ENCODE measurements at places on chromosomes 7 and 10.

DNA sequence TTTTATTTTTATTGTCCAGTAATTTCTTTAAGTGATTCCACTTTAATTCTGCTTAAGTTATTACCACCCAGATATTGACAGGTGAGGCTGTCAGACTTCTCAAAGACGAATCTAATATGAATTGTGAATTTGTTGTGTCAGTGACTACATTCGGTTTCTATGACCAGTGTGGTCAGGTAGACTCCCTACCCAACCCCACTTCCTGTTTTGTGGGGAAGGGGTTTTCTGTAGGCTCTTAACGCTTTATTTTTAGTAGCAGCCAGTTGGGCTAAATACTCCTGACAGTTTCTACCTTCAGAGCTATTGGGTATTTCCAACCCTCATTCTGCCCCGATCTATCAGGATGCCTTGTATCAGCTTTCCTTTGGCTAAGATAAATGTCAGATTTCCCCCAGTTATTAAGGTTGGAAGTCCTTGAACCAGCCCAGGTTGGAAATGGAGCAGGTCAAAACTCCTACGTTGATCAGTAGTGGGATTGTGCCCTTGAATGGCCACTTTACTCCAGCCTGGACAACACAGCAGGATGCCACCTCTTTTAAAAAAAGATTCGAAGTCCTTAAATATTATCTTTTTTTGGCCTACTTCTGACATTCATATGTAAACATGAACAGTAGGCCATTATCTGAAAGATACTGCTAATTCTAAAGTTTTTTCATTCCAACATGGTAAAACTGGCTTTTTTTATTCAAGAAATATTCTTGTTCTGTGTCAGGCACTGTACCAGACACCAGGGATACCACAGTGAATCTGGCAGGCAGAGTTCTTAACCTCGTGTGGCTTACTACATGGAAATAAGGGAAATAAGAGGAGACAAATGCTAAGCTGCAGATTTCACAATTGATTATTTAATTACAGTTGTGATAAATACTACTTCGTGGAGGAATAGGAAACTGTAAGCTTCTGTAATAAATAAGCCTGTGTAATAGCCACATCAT lies 133.3 kb upstream of the SAMD8 start:
- DNase-seq, result no peak

GRCh38 chr10:3127921-3128320 lies 44.7 kb downstream of the PITRM1 start:
- no peak for DNase-seq

- no peak for DNase-seq
These were observed 19.2 kb upstream of the DDC start for GRCh38 chr7:50584386-50584785.

DNA sequence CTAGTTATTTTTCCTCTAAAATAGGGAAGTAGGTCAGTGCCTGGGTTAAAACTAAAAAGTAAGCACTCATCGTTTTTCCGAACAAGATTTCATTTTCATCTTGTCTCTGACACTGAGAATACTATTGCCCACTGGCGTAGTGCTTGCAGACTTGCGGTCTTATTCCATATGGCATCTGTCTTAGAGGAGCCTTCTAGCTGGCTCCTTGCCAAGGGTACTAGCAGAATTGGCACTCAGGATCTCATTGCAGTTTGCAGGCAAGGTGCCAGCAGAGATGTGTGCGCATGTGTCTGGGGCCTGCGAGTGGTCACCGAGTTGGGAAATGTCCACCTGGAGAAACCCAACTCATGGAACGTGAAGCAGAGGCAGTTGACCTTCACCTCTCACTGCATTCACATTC lies 143.4 kb downstream of the CELF2 start:
- no peak for DNase-seq

DNA sequence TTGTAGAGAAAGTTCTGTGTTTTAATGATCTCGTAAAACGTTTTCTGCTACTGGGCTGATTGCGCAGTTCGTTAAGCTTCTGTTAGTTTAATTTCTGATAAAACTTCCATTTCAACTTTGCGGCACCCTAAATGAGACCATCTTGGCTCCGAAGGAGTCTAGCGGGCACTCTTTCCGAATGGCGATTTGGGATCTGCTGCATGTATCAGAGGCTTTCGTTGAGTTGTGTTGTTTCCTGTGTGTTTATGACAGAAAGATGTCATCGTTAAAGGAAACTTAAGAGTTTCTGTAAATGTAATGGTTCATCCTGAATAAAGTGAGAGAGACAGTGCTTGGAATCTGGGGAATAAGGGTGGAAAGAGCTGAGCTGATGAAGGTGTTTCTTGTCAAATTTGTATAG lies 174.7 kb downstream of the TCF7L2 start:
- no peak for DNase-seq

DNA sequence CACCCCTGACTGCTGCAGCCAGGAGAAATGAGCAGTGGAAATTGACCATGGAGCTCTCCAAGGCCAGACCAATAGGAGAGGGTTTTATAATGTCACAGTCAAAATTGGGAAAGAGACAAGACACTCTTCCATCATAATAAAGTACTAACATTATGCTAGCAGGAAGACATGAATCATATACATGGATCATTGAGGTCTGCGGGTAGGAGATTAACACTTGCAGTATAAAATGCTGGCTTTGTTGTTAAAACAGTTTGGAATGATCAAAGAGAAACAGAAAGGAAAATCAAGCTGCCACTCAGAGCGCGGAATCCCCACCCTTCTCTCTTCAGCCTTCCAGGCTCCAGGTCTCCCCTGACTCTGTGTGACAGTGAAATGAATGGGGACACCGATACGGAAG lies 53.4 kb upstream of the CALN1 start:
- no peak for DNase-seq

GRCh38 chr10:61076572-61077114 lies 132.7 kb upstream of the RHOBTB1 start:
- no peak for DNase-seq

GRCh38 chr7:113338071-113338696 lies 219.8 kb upstream of the SMIM30 start:
- DNase-seq, result no peak

DNA sequence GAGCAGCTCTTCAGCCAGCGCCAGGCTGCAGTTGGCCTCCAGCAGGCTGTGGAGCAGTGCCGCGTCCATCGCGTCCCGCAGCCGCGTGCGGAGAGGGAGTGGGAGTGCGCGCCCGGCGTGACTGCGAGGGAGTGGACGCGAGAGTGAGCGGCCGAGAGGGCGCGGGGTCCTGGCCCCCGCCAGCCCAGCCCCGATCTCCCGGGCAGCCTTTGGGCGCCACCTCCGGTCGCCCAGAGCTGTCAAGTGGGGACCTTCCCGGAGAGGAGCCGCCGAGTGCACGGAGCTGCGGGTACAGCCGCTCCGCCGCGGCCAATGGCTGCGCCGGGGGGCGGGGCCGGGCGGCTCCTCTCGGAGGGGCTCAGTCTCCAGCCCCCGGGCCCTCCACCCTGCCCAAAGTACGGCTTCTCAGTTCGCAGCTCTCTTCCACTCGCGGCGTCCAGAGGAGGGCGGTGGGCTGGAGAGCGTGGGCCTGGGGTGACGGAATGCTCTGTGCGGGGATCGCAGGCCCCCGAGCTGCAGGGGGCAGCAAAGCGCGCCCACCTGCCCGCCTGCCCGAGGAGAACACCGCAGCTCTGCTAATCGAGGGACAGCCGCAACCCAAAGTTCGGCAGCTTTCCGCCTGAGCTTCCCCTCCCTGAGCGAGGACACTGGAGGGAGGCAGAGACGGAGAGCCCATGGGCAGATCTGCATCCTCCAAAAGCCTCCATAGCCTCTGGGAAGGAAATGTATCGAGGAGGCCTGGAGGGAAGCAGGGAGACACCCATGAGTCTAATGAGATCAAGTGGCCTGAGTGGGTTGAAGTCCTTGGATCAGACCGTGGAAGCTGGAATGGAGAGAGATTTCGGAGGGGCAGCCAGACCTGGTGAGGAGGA lies at the start of gene CRHR2:
Gene CRHR2, minus strand, starts transcription at position 245 of the 872 bp plus-strand sequence. Its CDS starts 176 bp downstream, at position 69.
- no peak for DNase-seq

DNA sequence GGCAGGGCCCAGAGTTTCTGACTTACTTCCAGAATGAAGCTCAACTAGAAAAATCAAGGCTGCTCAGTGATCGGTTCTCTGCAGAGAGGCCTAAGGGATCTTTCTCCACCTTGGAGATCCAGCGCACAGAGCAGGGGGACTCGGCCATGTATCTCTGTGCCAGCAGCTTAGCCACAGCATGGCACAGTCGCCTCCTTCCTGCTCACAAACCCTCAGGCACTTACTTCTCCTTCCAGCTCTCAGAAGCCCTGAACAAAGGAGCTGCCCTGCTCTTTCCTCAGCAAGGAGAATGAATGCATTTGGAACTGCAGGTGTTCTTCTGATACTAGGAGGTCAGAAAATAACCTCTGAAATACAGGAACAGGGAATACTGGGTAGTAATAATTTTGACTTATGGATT lies 219.7 kb upstream of the PRSS1 start:
- no peak for DNase-seq

DNA sequence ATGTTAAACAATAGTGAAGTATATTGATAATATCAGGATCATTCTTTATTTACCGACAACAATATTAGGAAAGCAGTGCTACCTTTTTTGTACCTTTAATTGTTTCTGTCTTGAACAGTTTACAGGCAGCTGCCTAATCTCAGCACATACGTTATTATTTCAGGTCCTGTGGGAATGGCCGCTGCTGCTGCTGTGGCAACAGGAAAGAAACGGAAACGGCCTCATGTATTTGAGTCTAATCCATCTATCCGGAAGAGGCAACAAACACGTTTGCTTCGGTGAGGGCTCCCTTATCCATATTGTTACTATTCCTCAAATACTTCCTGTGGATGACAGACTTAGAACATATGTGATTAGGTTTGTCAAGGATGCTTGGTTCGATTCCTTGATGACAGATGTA lies 59.7 kb downstream of the NRF1 start:
- DNase-seq, result no peak

DNA sequence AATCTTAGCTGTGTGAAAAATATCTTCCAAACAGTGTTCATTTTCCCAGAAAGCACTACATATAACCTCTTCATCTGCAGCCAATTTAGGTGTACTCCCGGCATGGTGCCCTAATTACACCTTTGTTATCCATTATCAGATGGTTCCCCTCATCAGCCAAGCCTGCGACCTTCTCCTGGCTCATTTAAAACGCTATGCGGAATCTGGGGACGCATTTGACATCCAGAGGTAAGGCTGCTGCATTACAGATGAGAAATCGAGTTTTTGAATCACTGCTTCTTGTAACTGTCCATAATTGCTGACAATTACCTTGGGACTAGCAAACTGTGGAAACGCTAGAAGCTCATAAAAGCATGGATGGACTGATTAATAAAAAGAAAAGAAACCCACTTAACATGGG lies 109.5 kb downstream of the PARP12 start:
- DNase-seq, result no peak

DNA sequence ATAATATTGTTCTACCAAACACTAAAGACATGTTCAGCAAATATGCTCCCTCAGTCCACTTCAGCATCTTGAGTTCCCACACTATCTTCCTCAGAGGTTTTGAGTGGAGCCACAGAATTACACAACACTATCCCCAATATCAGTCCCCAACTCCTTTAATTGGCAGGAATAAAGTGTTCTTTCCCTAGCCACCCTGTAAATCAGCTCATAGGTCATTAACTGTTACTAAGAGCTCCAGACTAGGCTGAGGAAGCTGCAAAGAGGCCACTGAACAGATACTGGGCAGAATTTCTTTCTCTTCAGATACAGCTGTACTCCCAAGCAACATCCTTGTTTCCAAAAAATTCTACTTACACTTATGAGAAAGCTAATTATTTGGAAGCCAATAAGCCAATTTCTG lies 11.6 kb upstream of the KAT6B start:
- DNase-seq, result no peak

DNA sequence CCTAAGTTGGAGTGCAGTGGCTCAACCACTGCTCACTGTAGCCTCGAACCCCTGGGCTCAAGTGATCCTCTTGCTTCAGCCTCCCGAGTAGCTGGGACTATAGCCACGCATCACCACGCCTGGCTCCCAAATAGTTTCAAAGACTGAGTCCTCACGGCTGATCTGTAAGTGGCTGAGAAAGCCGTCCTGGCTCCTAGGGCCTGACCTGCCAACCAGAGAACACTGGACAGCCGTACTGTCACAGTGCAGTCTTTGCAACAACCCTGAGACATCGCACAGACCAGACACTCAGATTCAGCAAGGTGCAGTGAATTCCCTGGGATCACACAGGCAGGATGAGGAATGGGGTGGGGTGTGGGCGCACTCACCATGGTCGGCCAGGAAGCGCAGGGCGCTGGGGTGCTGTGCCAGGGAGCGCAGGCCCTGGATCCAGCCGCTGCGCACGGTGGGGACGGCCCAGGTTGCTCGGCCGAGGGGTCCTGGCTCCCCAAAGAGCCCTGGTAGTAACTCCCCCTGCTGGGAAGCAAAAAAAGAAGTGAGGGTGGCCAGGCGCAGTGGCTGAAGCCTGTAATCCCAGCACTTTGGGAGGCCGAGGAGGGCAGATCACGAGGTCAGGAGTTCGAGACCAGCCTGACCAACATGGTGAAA lies 10.7 kb downstream of the BRAT1 start:
- DNase-seq, result no peak

DNA sequence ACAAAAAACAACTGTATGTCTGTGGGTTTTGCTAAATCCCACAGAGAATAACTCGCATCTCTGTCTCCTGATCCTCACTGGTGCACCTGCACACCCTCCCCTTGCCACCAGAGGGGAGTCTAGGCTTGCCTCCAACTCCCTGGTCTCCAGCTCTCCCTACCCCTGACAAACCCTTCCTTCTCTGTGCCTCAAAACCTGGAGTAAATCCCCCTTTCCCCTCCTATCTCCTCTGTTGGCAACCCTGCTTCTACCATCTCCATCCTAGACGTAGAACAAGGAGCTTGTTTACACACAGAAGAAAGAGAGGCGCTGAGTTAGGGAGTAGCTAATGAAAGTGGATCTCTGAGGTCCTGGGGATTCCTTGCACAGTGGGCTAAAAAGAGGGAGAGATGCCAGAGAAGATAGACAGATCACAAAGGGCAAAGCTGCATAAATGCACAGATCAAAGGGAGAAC lies 6.0 kb downstream of the MBLAC1 start:
- DNase-seq, result peak; percentile 63

GRCh38 chr7:19519443-19520021 lies 189.3 kb downstream of the POLR1F start:
- no peak for DNase-seq

DNA sequence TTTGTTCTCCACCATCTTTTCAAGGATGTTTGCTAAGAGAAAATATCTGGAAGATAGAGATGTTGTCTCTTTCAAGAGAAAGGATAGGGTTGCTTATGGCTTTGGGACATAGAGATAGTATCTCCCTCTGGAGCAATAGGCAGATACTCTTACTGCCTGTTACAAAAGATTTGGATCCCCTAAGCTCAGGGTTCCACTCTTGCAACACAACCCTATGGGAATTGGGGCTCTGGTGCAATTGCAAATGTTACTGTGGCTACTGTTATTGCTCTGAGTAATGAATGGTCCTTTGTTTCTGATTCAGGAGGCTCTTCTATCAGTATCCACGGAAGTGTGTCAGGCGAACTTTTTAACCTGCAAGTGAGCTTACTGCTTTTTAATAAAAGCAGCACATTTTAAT lies 88.8 kb downstream of the GPR85 start:
- no peak for DNase-seq

GRCh38 chr7:155454183-155455112 lies 3.5 kb upstream of the EN2 start:
- no peak for DNase-seq
